ENCODE measurements at places on chromosomes 2 and 18.
A peak's percentile ranks its signal among the peaks of the same experiment; 100 is the strongest.

GRCh38 chr2:121888189-121888557 is 132.7 kb downstream of the TSN start:
- DNase-seq, result no peak

GRCh38 chr18:68507781-68508180 is 207.1 kb downstream of the TMX3 start:
- DNase-seq, result no peak

- DNase-seq, result no peak
Measured at GRCh38 chr2:231819447-231820042, 33.3 kb downstream of the COPS7B start.

- peak; percentile 57 for DNase-seq
Measured at GRCh38 chr2:203594541-203594940, 59.4 kb upstream of the RAPH1 start.

DNA sequence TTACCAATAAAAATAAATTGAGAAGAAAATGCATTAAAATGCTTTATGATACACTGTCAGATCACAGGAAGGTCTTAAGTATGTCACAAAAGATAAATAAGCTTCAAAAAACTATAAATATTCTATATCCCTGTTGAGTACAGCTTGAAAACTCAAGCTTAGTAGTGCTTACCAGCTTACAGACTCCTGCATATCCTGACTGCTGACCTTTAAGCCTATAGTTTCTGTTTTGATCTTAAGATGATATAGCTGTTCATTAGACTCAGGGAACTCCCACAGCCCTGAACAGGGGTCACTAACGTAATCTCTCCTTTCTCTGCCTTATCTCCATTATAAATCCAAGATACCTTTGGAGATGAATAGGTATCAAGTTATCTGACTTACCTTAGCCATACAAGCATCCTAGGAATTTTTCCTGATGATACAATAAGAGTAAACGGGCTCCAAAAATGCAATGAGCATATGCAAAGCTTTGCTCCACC is 93.7 kb upstream of the RBBP8 start:
- no peak for DNase-seq

DNA sequence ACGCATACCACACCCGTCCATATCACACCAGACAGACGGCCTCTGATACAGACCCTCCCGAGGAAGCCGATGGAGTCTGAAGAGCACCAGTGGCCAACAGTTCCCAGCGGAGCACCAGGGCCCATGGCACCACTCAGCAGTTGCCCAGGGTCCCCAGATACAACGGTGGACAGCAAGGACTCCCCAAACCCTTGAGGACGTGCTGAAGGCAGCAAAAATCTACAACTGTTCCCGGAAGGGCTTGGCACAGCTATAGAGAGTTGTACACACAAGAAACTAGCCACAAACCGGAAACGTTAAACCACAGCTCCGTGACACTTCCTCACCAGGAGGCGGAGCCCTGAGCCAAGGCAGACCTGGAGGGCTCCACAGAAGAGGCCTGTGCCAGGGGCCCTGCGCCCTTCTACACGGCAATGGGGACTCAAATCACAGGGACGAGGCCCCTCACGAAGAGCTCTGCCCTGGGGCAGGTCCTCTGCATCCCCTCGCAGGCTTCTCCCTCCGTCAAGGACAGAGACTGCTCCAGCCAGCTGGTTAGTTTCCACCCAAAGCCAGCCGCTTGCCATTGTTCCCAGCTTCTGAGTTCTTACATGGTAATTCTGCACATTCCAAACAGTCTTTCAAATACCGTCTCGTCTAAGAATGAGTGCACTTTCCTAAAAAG is 133.4 kb downstream of the HDAC4 start:
- DNase-seq, result peak; percentile 87

DNA sequence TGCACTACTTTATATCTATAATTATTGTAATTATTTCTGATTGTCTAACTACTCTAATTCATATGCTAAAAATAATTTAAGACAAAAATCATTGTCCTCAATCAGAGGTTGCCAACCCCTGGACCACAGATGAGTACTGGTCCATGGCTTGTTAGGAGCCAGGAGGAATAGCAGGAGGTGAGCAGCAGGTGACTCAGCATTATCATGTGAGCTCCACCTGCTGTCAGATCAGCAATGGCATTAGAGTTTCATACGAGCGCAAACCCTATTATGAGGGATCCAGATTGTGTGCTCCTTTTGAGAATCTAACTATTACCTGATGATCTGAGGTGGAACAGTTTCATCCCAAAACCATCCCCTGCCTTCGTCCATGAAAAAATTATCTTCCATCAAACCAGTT is 1434.4 kb downstream of the LRP1B start:
- no peak for DNase-seq

DNA sequence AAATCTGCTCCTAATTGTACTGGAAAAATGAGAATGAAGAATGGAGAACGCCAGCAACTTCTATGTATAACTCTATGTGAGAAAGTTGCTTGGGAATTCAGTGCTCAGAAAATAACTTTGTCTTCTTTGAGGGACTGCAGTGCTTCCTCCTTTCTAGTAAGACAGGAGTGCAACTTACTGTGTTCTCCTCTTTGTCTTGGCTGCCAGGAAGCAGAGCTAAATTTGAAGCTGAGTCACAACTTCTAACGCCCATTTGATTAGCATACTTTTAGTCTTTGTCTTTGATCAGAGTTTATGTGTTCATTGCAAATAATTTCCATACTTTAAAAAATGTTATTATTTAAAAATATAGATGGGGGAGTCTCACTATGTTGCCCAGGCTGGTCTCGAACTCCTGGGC is 6.6 kb downstream of the ARHGAP25 start:
- DNase-seq, result no peak

DNA sequence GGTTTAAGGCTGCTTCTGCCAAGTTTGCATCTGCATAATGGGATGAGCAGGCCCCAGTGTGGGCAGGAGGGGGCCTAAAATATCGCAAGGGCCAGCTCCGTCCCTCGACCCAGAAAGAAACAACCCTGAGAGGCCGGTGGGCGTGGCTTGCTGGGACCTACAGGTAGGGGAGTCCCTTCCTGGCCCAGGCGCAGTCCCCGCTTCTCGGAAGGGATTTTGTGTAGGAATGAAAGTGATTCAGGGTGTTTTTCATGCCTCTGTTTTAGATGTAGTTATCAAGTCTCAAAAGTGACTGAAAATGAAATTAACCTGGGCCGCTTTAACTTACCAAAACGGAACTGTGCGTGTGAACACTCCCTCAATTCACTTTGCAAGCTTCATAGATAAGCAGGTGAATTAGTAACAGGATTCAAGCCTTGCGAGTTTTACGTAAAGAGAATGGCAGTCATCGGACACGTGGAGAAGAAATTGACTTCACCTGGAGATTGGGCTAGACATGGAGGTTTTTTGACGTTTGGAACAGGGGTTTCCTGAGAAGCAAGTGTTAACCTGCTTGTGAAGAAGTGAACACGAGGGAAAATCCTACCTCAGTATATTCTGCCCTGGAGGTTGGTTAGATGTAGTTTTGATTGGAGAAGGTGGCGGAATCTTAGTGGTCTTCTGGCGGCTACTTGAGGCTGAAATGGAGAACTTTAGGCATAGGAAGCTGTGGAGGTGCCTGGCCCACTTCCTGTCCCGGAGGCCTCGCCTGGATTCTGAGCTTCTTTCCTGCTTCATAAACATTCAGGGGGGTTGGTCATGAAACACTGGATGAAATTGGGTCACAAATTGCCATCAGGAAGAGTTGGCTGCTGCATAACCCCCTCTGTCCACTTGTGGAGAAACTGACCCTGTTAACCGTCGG is 1.7 kb downstream of the NCK2 start:
- DNase-seq, result no peak

GRCh38 chr18:68314403-68314802 is 400.5 kb downstream of the TMX3 start:
- peak; percentile 50 for DNase-seq

- no peak for DNase-seq
Measured at GRCh38 chr2:56084111-56084901, 99.5 kb upstream of the CCDC85A start.

DNA sequence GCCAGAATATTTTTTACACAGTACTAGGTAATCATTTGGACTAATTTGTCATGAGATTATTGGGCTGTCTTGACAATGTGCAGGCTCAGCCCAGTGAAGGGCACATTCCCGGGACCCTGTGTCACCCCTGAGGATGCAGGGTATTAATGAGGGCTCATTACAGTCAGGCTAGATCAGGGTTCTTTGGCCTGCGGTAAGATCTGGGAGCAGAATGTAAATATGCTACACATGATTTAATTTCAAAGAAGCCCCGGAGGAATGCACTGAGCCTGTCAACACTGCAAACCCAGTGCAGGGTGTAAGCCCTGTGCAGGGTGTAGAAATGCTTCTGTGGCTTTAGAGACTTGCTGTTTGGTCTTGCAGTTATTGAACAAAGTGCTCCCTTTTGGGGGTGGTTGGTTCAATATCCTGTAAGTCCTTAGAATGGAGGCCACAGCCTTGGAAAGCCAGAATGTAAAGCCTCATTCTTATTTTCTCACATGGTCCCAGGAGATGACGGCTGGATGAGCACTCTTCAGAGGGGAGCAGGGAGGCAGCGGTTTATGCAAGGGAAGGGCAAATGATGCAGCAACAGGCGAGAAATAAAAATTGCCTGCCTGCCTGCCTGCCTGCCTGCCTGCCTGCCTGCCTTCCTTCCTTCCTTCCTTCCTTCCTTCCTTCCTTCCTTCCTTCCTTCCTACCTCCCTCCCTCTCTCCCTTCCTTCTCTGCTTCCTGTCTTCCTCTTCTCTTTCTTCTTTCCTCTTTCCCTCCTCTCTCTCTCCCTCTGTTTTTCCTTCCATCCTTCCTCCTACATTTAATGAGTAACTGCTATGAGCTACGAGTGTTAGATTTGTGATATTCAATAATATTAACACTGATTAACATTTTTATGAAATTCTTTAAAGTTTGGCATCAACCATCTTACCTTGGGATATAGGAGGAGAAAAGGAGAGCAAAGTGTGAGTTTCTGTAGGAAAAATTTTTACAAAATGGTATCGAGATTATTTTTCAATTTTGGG is 148.8 kb downstream of the VAPA start:
- DNase-seq, result peak; percentile 90

GRCh38 chr18:75130591-75131328 is 78.2 kb downstream of the PTGR3 start:
- peak; percentile 5 for DNase-seq

- DNase-seq, result peak; percentile 90
Measured at GRCh38 chr18:53946594-53946993, 277.9 kb downstream of the MBD2 start.

Data from fibroblast of skin of abdomen (primary cell).